ENCODE measurements at places on chromosomes 2 and 18.

DNA sequence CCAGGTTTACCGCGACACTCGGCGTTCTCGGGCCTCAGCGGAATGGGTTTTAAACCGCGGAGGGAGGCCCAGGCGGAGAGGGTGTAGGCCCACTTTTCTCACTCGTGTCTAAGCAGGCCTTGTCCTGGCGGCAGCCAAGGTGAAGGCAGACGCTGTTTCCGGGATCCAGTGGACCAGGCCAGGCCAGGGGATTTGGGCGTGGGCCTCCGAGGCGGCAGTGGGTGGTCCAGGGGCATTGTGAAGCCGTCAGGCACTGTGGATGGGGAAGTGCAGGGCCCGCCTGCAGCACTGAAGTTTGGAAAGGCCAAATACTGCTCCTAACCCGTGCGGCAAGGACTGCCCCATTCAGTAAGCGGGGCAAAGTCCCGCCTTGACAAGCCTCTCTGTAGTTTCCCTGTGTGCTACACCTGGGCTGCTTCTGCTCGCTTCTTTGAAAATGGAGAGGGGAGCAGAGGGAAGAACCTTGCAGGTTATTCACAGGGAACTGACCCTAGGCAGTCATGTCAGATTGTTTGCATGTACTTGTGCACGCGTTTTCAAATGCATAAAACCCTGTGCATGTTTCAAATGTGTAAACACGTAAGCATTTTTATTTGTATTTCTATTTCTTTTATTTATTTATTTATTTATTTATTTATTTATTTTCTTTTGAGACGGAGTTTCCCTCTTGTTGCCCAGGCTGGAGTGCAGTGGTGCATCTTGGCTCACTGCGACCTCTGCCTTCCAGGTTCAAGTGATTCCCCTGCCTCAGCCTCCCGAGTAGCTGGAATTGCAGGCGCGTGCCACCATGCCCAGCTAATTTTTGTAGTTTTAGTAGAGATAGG, 7.5 kb upstream of the DLX2 start:
- no peak for DNase-seq

DNA sequence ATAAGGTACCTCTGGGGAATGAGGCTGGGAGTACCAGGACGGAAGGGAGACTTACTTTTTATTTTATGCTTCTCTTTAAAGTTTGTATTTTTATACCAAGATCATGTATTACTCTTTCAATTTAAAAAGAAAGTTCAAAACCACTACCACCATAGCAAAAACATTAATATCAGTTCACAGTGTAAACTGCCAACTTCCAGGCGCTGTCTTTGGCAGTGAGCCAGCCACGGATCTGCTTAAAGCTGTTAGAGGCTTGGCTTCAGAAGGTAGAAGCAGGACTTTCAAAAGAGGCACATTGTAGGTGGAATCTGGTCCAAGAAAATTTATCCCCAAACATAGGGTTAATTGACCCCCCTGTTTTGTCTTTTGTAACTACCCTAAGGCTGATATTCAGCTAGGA, 74.8 kb downstream of the B3GNT2 start:
- no peak for DNase-seq

GRCh38 chr18:71021030-71021362, 732.2 kb downstream of the SOCS6 start:
- no peak for DNase-seq

GRCh38 chr2:48694149-48694548, 61.4 kb downstream of the LHCGR start:
- no peak for DNase-seq

GRCh38 chr2:46202987-46203386, 94.2 kb upstream of the EPAS1 start:
- DNase-seq, result no peak

- no peak for DNase-seq
These were observed 78.8 kb downstream of the C18orf54 start for GRCh38 chr18:54436501-54436900.

- no peak for DNase-seq
These were observed 5.7 kb downstream of the CCT7 start for GRCh38 chr2:73239776-73240175.

- no peak for DNase-seq
These were observed 47.0 kb downstream of the FAM117B start for GRCh38 chr2:202681688-202682205.

- DNase-seq, result peak; percentile 77
These were observed 669 bp downstream of the LNPK start for GRCh38 chr2:176001281-176001915.

DNA sequence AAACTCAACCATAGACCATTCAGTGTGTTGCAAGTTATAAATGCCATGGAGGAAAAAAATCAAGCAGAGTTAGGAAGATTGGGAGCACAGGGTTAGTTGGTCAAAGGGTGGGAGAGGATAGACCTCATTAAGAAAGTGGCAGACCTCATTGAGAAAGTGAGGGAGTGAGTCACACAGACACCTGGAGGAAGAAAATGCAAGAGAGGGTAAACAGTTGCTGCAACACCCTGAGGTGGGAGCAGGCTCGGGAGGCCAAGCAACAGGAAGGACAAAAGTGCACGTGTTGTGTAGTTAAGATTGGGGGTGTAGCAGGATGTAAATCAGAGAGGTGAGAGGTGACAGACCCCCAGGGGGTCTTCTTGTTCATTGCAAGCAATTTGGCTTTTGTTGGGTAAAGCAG, 6.4 kb downstream of the IL1RL1 start:
- no peak for DNase-seq

GRCh38 chr2:207403141-207403540, 126.6 kb upstream of the CREB1 start:
- no peak for DNase-seq

- no peak for DNase-seq
These were observed 70.3 kb upstream of the ZSWIM2 start for GRCh38 chr2:186919296-186919695.

DNA sequence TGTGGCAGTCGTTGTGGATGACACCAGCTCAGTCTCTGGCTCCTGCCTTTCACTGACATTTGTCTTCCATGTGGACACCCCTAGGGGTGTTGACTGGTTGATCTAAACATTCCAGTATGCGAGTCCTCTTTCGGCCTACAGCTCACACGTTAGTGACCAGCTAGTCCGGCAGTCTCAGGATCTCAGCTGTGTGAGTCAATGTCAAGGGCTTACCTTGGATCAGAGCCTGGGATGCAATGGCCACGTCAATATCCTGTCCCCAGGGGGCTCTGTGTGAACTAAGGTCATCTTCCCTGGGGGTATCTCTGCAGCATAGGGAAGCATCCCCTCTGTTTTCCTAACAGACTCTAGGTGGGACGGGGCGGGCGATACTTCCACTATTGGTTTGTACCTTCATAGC, 35.1 kb upstream of the YWHAQ start:
- no peak for DNase-seq

GRCh38 chr2:239216614-239217273, 184.1 kb downstream of the HDAC4 start:
- no peak for DNase-seq

GRCh38 chr18:49788327-49788898, 24.9 kb downstream of the ACAA2 start:
- DNase-seq, result no peak
